ENCODE measurements at places on chromosomes 7 and 10.

DNA sequence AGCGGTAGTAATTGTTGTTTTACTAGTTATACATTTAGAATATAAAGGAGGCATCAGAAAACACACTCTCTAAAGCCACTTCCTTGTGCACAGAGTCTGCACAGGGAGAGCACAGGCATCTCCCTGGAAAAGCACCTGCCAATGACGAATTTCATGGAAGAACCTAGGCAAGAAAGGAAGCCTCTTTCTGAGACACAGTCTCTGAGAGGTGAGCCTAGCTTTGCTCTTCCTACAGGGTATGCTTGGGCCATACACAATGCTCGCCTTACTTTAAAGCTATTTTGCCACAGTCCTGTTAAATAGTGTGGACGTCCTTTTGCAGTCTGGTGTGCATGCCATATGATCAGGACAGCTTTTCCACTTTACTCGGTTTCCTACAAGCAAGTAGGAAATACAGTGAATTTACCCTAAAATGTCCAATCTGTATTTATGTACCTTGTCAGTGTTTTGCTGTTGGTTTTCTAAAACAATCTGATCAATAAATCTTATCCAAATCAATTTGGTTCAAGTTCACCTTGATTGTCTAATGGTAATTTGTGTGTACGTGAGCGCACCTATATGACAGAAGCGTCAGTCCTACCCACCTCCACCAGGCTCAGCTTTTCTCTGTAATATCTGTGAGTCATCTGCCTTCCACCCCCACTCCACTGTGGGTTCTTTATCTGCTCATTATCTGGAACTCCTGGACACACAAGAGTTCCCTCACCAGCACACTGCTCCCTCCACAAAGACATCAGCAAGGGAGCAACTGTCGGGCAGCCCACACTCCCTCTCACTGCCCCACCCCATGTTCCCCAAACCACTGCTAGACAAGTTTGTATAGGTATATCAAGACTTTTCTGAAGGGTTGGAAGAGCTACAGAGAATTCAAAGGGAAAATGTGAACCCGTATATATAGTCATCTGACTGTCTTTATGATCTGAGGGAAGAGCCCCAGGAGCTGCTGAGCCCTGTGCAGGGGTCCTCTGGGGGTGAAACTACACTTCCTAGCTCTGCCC, 65.2 kb downstream of the KLHDC10 start:
- DNase-seq: no peak

GRCh38 chr7:143104759-143105158, 27.1 kb upstream of the PIP start:
- no peak for DNase-seq

- no peak for DNase-seq
These were observed 153.4 kb upstream of the FEZF1 start for GRCh38 chr7:122457969-122458368.

DNA sequence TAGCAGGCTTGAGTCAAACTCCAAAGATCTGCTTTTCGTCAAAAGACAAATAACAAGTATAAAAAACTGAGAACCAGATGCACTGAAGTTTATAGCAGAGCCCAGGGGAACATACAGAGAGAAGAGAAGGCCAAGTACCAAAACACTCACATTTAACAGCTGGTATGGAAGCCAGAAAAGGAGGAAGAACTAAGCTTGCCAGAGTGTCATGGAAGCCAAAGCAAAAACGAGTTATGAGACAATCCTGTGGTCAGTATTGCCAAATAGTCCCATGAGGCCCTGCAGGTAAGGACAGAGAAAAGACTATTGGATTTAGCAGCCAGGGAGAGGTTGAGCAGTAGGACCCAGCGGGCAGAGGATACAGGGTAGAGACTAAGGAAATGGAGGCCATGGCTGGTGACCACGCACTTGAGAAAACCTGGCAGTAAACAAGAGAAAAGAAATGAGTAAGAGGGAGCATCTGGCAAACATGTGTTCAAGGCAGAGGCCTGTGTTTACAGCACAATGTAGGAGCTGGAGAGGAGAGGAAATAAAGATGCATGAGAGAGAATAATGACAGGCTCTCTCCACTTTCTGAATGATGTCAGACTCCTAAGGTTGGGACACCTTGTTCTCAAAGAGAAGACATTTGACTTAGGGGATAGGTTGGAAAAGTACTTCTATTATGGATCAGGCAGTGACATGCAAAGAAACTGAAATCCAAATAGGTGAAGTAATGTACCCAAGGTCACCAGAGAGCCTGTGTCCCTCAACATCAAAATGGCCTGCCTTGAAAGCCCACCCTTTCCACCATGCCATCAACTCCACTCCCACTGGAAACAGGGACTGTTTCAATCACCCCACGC, 9.1 kb downstream of the CREB3L2 start:
- no peak for DNase-seq

GRCh38 chr10:30489346-30489745, 55.4 kb downstream of the MAP3K8 start:
- DNase-seq: no peak

GRCh38 chr7:38840736-38841460, 68.1 kb downstream of the VPS41 start:
- no peak for DNase-seq

DNA sequence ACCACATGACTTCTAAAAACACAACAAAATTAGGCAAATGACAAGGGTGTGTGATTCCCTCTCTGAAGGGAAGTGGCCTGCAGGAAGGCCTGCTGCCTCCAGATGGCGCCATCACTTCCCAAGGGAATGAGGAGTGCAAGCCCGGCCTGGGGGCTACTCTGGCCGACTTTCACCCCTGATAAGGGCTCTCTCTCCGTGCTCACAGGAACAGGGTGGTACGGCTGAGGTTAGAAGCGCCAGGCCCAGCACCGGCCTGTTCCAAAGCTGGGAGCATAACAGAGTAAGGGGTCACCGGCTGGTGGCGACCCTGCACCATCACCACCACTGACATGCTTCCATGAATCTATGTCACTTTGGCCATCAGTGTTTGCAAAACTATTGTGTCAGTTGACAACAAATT, 13.1 kb downstream of the RBP3 start:
- DNase-seq: no peak

DNA sequence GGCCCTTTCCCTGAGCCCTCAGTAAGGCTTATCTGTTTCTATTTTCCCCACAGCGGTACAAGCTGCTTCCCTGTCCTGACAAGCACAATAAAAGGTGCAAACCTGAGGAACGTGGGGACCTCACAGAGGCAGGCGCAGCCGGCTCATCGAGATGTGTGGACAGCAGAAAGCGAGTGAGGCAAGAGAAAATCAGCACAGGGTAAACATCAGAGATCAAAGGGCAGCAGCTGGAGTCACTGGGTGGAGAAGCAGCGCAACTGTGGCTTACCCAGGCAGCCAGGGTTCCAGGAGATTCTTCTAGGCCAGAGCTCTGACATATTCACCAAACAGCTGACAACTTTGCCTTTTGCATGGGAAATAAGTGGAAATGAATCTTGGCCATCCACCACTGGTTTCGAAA, 212.6 kb downstream of the WDR11 start:
- no peak for DNase-seq

- no peak for DNase-seq
These were observed 130.8 kb downstream of the ZNF467 start for GRCh38 chr7:149642589-149642988.

GRCh38 chr10:103548006-103548405, 54.5 kb downstream of the NEURL1 start:
- no peak for DNase-seq

DNA sequence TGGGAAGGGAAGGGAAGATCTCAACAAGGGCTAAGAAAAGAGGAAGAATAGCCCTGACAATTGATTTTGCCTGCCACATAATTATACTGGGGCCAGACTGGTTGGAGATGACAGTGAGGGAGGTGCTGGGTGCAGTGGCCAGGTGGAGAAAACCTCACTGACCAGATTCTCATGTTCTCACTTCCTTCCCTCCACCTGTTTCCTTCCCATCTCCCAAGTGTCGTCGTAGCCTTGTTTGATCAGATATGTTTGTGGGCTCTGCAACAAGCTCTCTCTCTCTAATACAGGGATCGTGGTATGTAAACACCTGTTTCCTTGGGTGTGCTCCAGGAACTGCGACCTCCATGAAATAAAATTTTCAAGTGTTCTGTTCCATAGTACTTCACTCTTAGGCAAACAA, 60.2 kb downstream of the VCL start:
- DNase-seq: no peak

GRCh38 chr7:15648461-15648961, 38.0 kb downstream of the MEOX2 start:
- no peak for DNase-seq

DNA sequence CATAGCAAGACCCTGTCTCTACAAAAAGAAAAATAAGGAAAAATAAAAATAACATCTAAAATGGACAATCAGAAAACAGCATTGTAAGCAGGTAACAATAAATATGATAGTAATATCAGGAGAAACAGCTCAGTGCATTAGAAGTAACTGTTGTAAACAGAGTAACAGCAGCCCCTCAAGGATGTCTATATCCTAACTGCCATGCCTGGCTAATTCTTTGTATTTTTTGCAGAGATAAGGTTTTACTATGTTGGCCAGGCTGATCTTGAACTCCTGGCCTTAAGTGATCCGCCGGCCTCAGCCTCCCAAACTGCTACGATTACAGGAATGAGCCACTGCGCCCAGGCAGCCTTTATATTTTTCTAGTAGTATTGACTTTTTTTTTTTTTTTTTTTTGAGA, 7.5 kb downstream of the SORBS1 start:
- no peak for DNase-seq

- DNase-seq: no peak
These were observed 73.8 kb downstream of the LANCL2 start for GRCh38 chr7:55438757-55439525.

- DNase-seq: no peak
These were observed 16.6 kb upstream of the ITIH2 start for GRCh38 chr10:7686351-7687171.

DNA sequence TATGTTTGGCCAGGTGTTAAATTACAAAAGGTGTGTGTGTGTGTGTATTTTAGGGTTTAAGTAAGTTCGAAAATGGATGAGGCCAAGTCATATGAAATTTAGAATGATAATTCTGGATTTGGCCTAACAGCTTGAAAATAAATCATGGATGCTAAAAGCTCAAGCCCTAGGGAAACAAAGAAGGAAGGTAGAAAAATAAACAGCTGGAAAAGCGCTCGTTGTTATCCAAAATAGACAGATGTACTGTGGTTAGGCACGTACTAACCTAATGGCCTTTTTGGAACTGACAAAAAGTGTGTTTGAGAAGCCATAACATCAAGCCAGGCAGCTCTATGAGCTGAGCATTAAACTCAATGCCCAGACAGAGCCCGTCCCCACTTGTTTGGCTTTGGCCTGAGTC, 17.5 kb upstream of the PALS2 start:
- DNase-seq: no peak

- no peak for DNase-seq
These were observed 205.6 kb upstream of the TCF7L2 start for GRCh38 chr10:112744181-112745096.

DNA sequence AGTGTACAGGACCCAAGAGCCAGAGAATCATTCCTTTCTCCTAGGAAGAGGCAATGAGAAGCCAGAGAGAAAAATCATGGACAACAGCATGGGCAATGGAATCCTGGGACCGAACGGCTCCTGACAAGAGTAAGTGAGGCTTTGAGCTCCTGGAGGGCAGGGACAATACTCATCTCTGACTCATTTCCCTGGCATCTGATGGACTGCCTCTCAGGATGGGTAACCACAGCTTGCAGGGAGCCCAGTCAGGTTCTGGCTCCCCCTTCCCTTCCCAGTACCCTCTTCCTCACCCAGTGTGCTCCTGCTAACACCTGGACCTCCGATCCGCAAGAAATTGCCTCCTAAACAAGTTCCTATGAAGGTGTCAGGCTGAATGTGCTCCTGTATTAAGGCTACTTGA, 51.2 kb upstream of the SORCS3 start:
- DNase-seq: no peak

DNA sequence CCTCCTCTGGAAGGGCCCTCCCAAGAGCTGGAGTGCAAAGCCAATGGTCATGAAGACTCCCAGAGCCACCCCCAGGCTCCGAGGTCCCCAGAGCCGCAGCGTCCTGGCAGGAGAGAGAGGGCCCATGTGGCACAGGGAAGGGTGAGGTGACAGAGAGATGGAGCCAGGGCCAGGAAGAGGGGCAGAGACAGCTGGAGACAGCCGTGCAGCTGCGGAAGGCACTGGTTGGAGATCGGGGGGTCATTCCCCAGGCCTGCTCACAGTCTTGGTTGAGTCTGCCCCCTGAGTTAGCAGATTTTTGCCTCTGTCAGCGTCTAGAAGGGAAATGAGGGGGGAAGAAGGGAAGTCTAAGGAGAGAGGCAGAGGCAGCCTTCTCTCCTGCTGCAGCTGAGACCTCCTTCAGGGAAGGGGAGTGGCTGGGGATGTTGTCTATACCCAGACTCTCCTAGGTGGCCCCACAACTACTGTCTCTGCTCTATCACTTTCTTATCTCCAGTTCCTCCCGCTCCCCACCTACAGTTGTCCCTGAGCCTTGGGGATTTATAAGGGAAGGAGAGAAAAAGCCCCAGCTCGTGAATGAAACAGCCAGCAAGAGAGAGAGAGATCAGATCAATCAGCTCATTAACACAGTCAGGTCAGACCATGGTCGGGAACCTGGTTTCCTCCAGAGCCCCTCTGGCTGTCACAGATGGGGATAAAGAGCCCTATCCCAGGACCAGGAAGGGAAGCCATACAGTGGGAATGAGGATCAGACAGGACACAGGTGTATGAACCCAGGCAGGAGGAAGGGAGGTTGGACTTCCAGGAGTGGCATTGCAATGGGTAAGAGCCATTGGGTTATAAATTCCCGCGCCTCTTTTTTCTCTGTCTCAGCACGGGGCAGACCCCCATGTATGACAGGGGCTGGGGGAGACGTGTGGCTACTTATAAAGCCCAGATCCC, 1.2 kb downstream of the GAL3ST4 start:
- no peak for DNase-seq

GRCh38 chr10:127928021-127928806, 21.3 kb downstream of the PTPRE start:
- DNase-seq: no peak

DNA sequence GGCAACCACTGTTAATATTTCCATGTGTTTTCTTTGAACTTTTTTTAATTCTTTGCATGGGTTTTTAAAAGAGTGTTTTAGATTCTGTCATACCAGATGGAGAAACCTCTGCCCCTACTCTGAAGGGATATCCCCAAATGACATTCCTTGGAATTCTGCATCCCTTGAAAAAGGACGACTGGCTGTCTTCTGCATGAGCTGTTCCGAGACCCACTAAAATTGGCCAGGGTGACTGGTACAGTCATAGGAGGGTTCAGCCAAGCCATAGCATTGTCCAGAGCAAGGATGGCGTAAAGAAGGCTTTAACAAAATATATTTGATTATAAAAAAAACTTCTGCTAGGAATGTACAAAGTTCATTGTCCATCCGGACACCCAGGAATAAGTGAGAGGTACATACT, 952.9 kb downstream of the NRG3 start:
- no peak for DNase-seq

DNA sequence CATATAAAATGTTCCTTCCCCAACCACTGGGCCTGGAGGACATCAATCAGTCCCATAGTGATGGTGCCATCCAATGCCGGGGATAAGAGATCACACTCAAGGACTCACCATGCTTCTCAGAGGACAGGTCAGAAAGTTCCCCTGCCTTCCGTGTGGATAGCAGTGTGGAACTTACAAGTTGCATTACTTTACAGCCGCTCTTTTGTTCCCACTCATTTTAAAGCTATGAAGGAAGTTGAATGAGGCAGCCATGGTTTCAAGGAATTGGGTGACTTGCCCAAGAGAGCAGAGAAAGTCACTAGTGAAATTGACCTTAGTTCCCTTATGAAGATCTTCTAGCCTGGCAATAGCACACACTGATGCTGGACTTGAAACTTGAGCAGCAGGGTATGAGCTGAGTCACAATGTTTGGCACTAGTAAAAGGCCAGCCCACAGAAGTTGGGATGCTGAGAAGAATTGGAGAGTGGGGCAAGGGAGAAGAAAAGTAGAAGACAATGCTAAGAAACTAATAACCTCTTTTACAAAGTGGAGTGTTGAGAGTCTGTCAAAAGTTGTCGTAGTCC, 78.7 kb downstream of the CXCL12 start:
- DNase-seq: no peak

All from activated naive CD4-positive, alpha-beta T cell (primary cell).